SK-N-DZ (cell line): ENCODE measurements at places on chromosomes 5 and 9.

- no peak for DNase-seq
These were observed 73.4 kb downstream of the NMUR2 start for GRCh38 chr5:152331718-152332117.

DNA sequence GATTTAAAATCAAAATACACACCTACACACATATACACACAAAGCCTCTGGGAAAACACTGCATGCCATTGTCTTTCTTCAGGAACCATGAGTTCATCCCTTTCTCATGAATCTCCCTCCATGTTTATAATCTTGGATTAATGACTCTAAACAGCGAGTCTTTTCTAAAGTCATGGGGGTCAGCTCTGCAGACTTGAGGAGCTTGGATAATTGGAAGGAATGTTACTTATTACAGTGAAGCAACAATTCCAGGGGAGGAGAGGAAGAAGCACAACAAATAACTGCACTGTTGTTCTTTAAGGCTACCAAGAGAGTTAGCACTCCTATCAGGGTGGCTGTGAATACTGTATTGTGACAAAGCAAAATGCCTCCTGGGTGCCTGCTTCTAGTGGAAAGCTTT lies 444.7 kb downstream of the ANXA1 start:
- DNase-seq, result no peak

GRCh38 chr5:145408048-145408341 lies 427.1 kb downstream of the PRELID2 start:
- DNase-seq, result no peak

DNA sequence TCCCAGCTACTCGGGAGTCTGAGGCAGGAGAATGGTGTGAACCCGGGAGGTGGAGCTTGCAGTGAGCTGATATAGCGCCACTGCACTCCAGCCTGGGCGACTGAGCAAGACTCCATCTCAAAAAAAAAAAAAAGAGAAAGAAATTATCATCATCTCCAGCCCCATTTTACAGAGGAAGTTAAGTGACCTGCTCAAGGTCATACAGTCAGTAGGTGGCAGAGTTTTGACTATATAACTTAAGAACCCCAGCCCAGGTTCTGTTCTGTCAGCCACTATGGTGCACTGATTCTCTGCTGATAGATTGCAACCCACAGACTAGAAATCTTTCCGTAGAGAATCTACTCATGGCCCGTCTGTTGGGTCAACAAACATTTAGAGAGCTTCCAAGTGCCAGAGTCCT lies 25.7 kb upstream of the DENND1A start:
- no peak for DNase-seq

- DNase-seq, result no peak
These were observed 79.8 kb downstream of the CFAP95 start for GRCh38 chr9:69900406-69900805.

DNA sequence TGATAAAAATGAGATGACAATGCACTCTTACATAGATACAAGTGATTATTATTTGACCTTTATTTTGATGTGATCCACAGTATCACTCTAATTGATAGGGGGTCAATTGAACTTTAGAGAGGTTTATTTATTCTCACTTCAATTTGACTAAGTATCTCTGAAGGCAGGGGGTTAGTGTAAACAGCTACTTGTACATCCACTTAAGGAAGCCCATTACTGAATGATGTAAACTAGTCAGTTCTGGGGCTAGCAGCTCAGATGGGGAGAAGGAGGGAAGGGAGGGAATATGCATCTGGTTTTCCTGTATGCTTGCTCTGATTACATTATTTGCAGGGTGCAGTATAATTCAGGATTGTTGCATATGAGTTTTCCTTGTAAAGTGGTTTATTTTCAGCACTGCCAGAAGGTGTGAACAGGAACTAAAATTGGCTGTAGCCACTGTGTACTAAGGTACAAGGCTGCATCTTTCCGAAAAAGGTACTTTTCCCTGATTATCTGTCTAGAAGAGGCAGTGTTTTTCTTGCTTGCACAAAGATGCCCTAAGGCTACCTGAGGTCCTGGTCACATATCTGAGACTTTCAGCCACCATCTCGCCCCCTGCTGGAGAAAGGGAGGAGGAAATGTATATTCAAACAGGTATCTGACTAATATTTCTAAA lies 51.2 kb downstream of the MRPS27 start:
- peak; percentile 42 for DNase-seq

DNA sequence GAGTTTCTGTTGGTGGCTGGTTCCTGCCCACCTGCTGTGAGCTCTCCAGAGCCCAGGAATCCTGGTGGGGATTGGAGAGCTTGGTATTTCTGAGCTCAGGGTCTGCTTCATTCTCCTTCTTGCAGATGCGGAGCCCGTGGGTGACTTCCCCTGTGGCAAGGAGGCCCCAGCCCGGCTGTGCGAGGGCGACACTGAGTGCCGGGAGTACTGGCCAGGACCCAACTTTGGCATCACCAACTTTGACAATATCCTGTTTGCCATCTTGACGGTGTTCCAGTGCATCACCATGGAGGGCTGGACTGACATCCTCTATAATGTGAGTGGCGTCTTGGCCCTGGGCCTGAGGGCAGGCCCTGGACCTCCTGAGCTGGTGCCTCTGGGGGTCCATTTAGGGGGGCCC lies 39.5 kb downstream of the CACNA1B start:
- no peak for DNase-seq

- no peak for DNase-seq
These were observed 291.9 kb downstream of the EDIL3 start for GRCh38 chr5:84092738-84093137.

- no peak for DNase-seq
These were observed 43.1 kb downstream of the ISOC1 start for GRCh38 chr5:129137637-129138036.

DNA sequence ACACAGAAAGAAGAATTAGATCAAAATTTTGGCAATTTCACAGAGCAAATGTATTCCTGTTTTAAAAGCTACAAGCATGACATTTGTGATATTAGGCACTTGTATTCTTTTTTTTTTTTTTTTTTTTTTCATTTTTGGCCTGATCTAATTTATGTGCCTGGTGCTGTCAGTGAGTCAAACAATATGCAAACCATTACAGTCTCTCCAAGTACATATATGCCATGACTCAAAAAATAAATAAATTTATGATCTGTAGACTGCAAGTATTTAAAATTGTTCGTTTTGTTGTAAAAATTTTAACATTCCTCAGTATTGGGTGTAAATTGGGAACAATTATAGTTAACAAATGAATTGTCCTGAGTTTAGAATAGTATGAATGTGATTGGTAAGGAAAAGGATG lies 51.4 kb downstream of the CDH9 start:
- DNase-seq, result no peak

DNA sequence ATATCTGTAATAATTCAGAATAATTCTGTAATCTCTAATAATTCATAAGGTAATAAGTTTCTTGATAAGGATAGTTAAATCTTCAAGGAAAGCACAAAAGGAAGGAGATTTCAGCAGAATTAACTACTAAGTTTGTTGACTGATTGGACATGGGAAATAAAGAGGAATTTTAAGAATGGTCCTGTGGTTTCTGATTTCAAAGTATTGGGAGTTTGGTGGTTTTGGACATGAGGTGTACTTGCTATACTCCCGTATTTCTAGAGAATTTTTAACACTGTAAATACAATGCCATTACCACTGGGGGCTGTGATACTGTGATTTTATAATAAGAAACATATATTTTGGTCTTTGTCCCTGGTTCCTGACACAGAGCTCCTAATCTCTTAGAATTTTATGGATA lies 123.9 kb downstream of the UNC13B start:
- no peak for DNase-seq

- DNase-seq, result peak; percentile 76
These were observed 33.0 kb upstream of the SLC25A51 start for GRCh38 chr9:37936965-37937364.

GRCh38 chr5:133449181-133449580 lies 163.2 kb downstream of the FSTL4 start:
- no peak for DNase-seq

DNA sequence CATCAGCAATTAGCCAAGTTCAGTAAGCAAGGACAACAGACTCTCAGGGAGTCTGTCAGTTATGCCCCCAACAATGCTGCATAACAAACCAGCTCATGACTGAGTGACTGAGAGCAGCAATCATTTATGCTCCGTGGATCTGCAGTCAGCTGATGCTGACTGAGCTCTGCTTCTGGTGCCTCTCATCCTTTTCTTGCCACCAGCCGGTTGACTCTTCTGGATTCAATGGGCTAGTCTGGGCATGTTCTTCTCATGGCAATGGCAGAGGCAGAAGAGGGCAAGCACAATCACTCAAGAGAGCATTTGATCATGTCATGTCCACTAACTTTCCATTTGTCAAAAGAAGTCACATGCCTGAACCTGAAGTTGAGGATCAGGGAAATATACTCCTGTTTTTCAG lies 157.0 kb upstream of the NTRK2 start:
- no peak for DNase-seq
